ENCODE measurements at places on chromosomes 3 and 15.

DNA sequence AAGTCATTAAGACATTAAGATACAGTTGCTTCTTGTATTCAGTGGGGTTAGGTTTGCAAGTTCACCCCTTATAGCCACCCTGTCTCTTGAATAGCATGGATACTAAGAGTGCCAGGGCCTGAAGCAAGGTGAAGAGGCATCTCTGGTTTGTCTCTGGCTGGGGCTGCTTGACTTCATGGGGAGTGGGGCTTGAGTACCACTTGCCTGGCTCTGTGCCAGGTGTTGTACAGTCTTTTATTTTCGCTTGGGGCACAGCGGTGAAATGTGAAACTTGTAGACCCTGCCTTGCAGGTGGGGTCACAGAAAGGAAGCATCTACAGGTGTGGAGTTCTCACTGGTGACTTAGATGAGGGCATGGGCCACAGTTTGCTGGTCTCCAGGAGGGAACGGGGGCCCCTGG, 152.1 kb downstream of the PDE8A start:
- DNase-seq = no peak

GRCh38 chr3:15520185-15520584, 1.3 kb downstream of the COLQ start:
- peak; percentile 61 for DNase-seq

- no peak for DNase-seq
Measured at GRCh38 chr15:87031540-87032230, 952.0 kb downstream of the AGBL1 start.

DNA sequence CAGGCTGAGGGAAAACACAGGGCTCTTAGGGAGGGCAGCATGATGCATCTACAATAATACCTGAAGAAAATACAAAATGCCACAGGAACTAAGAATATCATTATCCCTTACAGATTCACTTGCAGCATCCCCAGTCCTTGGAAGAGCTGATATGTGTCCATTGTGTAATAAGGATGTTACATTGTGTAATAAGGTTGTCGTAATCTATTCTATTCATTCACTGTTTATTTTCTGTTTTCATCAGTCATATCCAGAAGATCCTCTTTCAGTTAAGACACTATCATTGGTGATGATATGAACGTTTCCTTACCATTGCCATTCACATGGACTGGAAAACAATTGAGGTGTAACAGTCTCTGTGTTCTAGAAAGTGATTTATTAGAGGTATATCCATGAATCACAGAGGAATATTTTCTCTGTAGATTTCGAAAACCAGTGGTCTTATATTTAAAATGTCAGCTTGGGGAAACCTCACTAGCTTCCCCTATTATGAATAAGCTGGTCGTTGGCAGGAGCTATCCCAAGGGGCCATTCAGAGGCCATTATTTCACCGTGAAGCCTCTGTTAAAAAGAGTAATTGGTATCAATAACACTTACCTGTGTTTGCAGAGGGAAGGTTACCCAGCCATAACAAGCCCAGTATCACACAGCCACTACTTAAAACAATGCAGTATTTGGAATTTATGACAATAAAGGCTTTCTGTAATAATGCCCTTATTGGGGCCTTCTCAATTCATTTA, 241.1 kb downstream of the ZNF385D start:
- DNase-seq = peak; percentile 74

- DNase-seq = no peak
Measured at GRCh38 chr3:106485217-106485616, 616.4 kb upstream of the CBLB start.

- no peak for DNase-seq
Measured at GRCh38 chr15:55698653-55699052, 44.3 kb downstream of the PRTG start.

DNA sequence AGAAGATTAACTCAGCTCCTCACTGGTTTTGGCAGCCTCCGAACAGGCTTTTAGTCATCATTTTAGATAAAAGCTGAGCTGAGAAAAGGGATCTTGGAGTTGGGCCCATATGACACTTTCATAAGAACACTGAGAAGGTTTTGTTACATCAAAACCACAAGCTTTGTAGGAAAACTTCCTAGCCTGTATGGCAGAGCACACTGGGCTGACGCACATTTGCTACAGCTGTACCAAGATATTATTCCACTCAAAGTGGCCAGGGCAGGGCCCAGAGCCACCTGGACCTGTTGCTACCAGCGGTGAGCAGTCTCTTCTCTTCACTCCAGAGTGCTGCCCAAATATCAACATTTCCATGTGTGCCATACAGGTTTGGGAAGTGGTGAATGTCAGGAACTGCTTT, 160.5 kb upstream of the CCDC54 start:
- no peak for DNase-seq

DNA sequence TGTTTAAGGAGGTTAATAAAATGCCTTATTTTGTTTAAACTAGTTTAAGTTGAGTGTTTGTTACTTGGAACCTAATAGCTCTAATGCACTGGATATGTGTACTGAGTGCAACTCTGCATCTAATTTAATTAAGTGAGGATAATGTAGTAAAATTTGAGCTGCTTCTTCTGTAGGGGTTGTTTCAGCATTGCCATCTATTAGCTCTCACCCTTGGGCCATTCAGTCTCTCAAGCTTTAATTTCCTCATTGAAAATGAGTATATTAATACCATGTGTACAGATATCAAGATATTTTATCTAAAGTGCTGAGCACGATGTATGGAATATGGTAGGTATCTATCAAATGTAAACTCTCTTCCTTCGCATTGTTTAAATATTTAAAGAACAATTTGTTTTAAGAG, 375.7 kb upstream of the LRRC3B start:
- no peak for DNase-seq

GRCh38 chr15:71082803-71083202, 32.5 kb upstream of the THSD4 start:
- DNase-seq = no peak

DNA sequence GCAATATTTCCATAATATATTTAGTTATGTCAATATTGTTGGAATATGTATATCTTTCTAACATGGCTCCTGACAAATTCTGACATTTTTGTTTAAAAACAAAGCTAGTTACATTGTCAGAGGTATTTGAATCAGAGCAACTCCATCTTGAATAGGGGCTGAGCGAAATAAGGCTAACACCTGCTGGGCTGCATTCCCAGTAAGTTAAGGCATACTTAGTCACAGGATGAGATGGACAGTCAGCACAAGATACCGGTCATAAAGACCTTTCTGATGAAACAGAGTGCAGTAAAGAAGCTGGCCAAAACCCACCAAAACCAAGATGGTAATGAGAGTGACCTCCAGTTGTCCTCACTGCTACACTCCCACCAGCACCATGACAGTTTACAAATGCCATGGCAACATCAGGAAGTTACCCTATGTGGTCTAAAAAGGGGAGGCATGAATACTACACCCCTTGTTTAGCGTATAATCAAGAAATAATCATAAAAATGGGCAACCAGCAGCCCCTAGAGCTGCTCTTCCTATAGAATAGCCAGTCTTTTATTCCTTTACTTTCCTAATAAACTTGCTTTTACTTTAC, 30.4 kb downstream of the RPL22L1 start:
- no peak for DNase-seq

GRCh38 chr3:17577796-17578520, 164.5 kb downstream of the TBC1D5 start:
- no peak for DNase-seq

DNA sequence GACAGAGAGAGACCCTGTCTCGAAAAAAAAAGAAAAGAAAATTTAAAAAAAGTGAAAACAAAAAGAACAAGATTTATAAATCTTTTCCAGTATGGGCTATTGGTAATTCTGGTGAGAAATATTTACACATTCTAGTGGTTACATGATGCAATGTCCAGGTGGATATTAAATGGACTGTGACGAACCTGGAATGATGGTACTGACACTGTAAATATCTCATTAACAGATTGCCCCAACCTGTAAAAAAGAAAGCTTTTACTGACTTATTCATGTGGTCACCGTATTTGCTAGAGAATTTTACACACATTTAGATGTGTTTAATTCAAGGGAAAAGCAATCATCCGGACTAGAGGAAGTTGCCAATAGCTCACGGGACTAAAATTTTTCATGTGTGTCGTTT, 162.1 kb upstream of the LRIG1 start:
- no peak for DNase-seq
